Activated CD8-positive, alpha-beta memory T cell treated with anti-CD3 and anti-CD28 coated beads for 24 hours (primary cell): ENCODE measurements at places on chromosomes 2 and 18.

- no peak for DNase-seq
Measured at GRCh38 chr18:36692371-36692770, 136.4 kb downstream of the TPGS2 start.

DNA sequence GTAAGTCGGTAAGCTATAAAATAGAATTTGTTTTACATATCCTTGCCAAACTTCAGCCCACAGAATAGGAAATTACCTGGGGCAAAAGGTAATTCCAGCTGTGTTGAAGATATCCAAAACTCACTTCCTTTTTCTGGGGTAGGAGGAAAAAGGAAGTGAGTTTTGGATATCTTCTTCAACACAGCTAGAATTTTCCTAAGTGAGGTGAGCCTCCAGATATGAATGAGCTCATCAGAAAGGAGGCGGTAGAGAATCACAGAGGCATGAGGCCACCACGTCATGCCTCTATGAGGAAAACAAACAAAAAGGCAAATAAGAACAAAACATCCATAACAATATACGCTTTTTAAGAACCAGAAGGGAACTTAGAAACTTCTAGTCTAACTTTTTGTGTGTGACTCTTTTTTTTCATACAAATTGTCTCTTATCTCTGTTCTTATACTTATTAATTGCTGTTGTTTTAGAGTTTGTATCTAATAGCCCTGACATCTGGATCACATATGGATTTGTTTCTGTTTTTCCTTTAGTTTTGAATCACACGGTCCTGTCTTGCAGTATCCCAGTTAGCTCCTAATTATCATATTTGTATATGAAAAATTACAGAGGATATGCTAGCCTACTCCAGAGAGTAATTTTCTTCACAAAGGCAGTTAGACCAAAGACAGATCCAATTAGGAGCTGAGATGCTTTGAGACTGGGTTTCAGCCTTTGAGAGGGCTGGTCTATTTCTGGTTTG lies 104.5 kb downstream of the RBM43 start:
- DNase-seq, result no peak

- no peak for DNase-seq
Measured at GRCh38 chr18:50857694-50858093, 21.2 kb upstream of the ME2 start.

DNA sequence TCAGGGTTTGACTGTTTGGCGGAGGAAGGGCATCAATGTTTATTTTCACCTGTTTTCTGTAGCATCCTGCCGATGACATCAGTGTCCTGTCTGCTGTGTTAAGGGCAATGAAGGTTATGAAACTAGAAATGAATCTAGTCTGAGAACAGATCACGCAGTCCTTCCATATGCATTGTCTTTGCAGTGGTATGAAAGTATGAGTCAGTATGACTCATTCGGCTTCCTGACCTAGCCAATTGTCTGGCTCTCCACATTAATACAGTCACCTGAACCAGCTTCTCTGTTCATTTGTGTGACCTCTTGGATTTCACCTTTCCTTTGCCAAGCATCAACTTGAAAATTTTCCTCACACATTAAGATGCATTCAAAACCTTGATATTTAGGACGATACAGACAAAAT lies 353.8 kb downstream of the RND3 start:
- DNase-seq, result no peak
